Activated CD4-positive, CD25-positive, alpha-beta regulatory T cell treated with anti-CD3 and anti-CD28 coated beads, Interleukin-2, amount 50 U/mL, for 24 hours (primary cell): ENCODE measurements at places on chromosomes 2 and 18.

- no peak for ATAC-seq
Observed at GRCh38 chr2:190250421-190250820, 69.2 kb downstream of the HIBCH start.

DNA sequence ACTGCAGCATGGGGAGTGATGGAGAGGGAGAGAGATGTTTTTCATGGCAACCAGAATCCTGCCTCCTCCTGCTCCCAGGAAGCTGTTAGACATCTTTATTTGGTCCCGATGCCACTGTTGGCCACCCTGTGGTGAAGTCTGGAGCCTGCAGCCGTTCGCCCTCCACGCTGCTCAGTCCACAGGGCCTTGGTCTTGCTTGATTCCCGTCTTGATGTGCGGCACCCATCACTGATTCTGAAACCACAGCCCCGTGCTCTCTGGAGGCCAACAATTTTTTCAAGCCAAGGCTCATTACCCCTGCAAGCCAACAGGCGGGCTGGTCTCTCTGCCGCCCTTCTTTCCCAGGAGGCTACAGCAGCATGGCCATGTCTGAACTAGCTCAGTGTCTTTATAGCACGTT, 24.5 kb downstream of the SIGLEC15 start:
- ATAC-seq = no peak

- ATAC-seq = no peak
Observed at GRCh38 chr2:32161296-32161695, 4.4 kb upstream of the SLC30A6 start.

- ATAC-seq = no peak
Observed at GRCh38 chr2:151150331-151151320, 111.0 kb downstream of the RBM43 start.

DNA sequence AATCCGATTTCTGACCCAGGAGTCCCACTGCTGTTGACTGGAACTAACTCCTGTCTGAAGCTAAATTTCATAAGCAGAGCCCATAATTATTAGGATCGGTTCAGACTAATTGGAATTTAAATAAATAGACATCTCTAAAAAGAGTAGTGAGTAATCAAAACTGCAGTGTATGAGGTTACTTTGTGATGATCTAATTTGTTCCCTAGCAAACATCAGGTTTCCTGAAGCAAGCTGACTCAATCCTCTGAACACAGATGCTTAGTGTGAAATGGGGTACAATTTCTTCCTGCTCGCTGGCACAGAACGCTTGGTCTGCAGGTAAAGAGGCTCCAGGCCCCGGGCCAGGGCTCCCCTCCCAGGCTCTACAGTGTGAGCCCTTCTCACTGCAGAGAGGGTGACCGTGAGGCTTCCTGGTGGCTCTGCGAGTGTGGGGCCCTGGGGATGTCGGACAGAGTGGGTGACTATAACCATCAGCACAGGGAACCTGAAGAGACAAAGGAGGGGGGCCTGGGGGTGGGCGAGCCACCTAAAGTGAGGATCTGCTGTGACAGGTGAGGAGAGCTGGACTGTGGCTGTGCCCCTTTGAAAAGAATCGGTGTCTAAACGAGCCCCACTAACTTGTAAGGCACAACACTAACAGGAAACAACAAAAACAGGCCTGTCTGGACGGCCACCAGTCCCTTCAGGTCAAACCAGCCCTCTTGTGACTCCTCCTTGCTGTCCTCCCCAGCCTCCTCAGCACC, 20.2 kb downstream of the CHST10 start:
- no peak for ATAC-seq

- ATAC-seq = no peak
Observed at GRCh38 chr2:235497096-235497495, 3.3 kb downstream of the AGAP1 start.

DNA sequence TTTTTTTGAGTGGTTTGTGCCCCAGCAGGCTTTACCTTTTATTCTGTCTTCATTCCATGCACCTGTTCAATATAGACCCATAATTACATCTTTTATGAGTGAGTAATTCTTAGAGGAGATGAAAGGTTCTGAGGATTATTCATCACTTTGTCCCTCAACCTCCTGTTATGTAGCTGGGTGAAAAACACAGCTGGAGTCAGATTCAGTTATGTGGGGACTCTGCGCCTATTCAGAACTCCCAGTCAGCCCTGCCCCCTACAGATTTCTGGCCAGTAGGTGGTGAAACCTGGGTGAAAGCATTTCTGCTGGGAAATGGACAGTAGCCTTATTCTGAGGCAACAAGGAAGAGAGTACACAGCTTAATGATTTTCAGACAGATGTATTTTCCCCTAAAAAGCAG, 107.8 kb downstream of the MGAT5 start:
- peak; percentile 48 for ATAC-seq

DNA sequence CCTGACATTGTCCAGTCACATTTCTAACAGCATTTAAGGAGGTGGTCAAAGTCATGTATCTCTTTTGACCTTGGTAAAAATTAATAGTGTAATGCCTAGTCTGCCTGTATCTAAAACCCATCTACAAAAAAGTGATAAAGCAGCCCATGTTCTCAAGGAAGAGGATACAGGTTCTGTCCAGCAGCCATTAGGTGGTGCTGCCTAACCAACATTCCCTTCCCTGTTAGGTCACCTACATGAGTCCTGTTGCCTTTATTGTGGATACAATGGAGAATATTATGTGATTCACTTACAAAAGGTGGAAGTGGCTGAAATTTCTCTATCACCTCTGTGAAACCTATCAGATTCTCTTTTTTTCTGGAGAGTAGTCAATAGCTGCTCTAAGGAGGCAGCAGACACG, 52.5 kb downstream of the AQP4 start:
- ATAC-seq = no peak

DNA sequence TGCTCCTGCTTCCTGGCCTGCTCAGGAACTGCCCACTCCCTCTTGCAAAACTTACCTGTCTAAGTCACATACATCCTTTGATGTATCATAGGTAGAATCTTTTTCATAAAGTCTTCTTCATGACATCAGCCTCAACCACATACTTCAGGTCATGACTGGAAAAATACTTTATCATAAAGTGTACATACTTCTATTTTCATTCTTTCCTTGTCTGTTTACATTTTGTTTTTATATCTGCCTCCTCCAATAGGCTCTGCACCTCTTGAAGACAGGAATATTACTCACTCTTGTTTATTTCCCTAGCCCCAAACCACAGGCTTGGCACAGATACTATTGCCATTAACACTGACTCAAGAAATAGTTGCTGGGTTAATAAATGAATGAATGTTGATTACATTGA, 43.6 kb upstream of the ZNF804A start:
- no peak for ATAC-seq

DNA sequence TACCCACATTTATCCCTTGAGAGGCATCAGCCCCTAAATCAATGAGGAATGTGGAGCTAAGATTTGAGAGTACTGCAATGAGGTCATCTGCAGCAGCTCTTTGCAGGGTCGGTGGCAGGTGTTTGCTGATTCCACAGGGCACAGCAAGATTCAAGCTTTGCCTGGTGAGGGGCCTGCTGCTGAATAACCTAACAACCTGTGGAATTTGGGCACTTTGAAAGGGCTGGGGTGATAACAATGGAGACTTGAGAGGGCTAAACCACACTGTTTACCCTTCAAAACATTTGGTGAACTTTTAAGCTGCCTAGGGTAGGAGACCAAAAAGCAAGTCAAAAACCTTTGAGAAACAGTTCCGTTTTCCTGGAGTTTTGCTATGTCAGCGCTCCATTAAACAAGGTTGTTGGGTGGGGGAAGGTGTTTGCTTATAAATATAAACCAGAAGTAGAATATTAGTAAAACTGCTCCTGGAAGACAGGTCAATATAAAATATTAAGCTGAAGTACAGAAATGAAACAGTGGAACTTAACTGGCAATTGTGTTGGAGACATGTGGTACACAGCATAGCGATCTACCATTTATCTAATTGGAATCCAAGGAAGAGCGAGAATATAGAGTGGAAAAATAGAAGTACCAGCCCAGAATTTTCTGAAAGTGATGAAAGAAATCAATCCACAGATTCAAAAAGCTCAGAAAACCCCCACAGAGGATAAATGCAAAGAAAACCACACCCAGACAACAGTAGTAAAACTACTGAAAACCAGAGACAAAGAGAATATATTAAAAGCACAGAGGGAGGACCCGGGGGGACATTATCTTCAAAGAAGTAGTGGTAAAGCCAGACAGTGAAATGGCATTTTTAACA, 15.7 kb downstream of the COPS8 start:
- no peak for ATAC-seq

DNA sequence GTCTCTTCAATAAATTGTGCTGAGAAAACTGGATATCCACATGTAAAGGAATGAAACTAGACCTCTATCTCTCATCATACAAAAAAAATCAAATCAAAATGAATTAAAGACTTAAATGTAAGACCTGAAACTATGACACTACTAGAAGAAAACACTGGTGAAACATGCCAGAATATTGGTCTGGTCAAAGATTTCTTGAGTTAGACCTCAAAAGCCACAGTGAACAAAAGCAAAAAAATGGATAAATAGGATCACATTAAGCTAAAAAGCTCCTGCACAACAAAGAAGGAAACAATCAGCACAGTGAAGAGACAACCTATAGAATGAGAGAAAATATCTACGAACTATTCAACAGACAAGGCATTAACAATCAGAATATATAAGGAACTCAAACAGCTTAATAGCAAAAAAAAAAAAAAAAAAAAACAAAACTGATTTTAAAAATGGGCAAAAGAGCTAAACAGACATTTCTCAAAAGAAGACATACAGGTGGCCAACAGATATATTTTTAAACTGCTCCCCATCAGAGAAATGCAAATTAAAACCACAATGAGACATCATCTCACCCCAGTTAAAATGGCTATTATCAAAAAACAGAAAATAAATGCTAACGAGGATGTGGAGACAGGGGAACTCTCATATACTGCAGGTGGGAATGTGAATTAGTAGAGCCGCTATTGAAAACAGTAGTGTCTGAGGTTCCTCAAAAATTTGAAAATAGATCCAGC, 66.3 kb downstream of the NCKAP1 start:
- no peak for ATAC-seq

- ATAC-seq = no peak
Observed at GRCh38 chr18:398935-399630, 101.4 kb downstream of the COLEC12 start.

GRCh38 chr2:239306274-239307220, 94.3 kb downstream of the HDAC4 start:
- ATAC-seq = no peak

GRCh38 chr2:60581433-60582282, 28.2 kb upstream of the BCL11A start:
- peak; percentile 70 for ATAC-seq

DNA sequence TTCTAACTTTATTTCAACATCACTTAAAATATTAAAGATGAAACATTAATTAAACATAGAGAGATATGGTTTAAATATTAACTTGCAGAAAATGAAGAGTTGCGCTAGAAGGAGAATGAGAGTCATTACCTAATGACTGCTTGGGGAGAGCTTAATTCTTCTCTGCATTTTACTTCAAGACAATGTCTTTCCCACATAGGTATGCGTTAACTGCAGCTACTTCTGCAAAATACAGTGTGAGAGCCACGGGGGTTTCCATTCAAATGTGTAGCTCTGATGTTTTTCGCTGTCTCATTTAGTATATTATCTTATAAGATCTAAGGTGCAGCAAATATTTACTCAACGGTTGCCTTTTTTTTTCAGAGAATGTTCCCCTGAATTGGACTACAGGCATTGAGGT, 126.7 kb downstream of the TMX3 start:
- ATAC-seq = no peak

DNA sequence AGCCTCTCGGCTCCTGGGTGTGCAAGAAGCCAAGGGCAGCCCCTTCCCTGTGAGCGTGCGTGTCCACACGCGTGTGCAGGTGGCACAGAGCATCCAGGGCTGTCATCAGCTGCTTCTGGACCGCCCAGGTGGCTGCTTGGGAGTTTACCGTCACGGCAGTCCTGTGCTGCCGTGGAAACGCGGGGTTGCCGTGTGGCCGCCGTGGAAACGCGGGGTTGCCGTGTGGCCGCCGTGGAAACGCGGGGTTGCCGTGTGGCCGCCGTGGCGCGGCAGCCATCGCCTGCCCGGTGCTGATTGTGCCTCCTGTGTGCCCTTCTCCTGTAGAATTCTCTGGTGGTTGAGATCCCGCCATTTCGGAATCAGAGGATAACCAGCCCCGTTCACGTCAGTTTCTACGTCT, 71.4 kb downstream of the NFATC1 start:
- no peak for ATAC-seq

- no peak for ATAC-seq
Observed at GRCh38 chr2:8121022-8121825, 560.6 kb upstream of the ID2 start.

DNA sequence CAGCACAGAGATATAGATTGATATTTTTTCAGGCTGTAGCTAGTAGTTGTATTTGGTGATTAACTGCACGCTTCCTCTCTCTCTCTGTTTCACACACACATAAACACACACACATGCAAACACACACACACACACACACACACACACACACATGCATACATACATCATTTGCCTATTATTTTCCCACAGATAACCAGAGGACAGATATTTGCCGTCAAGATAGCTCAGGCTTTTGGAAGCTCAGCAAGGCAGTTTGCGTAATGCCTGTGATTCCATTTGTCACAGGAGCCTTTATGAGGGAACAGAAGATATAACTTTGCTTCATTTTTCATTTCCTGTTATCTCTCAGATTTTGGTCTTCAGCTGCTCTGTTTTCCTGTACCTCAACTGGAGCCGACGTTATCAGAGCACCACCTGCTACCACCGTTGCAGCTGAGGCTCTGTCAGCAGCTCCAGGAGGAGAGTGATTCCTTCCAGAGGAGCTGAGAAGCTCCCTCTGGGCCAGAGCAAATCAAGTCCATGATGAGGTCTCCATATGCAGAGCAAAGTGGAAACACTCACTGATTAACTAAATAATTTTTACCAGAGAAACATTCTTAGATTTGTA, 341.9 kb upstream of the PIK3C3 start:
- no peak for ATAC-seq

DNA sequence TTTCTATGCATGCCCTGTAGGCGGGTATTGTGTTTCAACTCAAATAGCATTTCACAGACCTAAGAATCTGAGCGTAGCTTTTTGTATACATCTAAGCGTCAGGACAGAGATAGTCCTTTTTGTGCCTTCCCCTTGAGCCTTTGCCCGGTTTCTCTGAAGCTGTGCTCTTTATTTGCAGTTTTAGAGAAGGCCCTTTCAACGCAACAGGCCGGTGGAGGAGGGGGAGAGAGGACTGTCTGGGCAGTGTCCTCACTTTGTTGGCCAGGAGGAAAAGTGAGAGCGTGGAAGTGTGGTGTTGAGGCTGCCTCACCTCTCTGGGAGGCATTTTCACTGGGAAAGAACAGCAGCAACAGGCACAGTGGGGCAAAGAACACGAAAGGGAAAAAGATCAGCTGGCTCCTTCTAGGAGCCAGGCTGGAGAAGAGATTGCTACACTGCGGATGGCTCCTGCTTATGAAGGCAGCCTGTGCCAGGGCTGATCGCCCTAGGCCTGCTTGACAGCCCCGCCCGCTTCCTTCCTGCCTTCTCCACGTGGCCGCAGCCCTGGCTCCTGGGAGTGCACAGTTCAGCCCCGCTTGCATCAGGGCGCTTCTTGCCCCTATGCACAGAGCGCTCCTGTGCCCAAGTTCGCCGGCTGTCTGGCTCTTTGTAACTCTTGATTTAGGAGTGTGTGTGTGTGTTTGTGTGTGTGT, 195.6 kb upstream of the POU3F3 start:
- no peak for ATAC-seq
